NCI-H1694 treated with DMSO at 0.1 percent for 48 hours (cell line): ENCODE measurements at places on chromosomes 12 and 14.

DNA sequence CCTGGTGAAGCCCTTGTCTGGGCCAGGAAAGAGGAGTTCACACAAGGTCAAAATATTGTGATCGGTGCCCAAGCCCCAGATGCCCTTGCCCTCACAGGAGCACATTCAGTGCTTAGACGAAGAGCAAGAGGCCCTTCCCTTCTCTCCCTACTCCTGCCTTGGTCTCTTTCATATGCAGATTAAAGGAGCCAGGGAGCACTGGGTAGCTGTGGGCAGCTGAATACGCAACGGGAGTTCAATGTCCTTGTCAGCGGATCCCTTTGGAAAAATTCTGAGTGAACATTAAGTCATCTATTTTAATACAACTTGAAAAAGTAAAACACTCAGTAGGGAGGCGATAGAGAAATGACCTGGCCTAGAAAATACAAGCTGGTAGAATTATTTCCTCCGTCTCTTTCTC is 1489.4 kb downstream of the AACS start:
- DNase-seq = no peak

DNA sequence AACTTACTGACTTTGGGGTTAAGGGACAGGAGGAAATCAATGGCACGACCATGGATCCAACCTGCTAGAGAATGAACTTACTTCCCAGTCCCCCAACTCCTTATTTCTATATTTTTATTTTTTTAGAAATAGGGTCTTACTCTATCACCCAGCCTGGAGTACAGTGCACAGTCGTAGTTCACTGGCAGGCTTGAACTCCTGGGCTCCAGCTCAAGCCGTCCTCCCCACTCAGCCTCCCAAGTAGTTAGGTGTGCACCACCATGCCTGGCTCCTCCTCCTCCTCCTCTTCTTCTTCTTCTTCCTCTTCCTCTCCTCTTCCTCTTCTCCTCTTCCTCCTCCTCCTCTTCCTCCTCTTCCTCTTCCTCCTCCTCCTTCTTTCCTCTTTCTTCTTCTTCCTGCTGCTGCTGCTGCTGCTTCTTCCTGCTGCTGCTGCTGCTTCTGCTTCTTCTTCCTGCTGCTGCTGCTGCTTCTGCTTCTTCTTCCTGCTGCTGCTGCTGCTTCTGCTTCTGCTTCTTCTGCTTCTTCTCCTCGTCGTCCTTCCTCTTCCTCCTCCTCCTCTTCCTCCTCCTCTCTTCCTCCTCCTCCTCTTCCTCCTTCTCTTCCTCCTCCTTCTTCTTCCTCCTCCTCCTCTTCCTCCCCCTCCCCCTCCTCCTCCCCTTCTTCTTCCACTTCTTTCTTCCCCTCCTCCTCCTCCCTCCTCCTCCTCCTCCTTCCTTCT is 390.1 kb upstream of the RGS6 start:
- DNase-seq = no peak

- peak; percentile 84 for DNase-seq
Measured at GRCh38 chr12:124660851-124661250, 93.4 kb upstream of the NCOR2 start.

DNA sequence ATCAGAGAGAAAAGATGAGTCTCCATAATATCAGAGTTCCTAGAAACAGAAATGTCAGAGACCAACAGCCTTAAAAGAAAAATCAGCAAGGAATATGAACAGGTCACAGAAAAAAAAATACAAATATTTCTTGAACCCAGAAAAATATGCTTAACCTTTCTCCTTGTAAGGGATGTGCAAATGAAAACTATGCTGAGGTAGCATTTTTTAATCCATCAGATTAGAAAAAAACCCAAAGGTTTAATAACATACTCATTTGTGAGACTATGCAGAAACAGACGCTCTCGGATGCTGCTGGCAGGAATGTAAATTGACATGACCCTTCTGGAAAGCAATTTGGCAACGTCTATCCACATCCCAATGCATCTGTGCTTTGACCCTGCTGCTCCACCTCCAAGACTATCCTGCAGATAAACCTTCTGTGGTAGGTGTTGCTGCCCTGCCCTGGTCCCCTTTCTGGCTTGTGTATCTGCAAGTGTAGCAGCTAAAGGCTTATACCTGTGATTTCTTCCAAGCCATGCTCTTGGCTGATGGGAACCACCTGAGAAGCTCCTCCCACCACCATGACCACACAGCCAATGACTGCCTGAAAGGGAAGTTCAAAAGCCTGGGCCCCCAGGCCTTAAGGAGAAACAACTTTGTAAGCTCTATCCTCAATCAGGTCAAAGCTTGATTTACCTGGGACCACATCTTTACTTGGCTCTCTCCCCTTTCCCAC is 49.4 kb downstream of the LTBP2 start:
- DNase-seq = peak; percentile 81

DNA sequence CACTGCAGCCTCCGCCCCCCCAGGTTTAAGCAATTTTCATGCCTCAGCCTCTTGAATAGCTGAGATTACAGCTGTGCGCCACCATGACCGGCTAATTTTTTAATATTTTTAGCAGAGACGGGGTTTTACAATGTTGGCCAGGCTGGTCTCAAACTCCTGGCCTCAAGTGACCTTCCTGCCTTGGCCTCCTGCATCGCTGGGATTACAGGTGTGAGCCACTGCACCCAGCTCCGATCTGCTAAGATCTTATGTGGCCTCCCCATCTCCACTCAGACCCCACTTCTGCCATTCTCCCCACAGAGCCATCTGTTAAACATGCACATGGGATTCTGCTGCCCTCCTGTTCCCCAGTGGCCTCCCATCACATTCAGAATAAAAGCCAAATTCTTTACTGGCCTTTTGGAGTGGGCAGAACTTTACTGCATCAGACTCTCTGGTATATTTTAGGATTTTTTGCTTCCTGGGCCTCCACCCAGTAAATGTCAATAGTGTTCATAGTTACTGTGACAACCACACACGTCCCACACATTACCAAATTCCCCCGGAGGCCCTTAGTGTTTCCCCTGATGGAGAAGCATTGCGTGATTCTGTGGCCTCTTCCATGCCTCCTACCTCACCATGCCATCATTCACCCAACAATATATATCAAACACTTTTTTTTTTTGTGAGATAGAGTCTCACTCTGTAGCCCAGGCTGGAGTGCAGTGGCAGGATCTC is 96.3 kb downstream of the PTPN11 start:
- DNase-seq = no peak

GRCh38 chr14:86299994-86300393 is 770.0 kb downstream of the FLRT2 start:
- no peak for DNase-seq

- DNase-seq = no peak
Measured at GRCh38 chr12:89181271-89181920, 170.9 kb downstream of the DUSP6 start.

DNA sequence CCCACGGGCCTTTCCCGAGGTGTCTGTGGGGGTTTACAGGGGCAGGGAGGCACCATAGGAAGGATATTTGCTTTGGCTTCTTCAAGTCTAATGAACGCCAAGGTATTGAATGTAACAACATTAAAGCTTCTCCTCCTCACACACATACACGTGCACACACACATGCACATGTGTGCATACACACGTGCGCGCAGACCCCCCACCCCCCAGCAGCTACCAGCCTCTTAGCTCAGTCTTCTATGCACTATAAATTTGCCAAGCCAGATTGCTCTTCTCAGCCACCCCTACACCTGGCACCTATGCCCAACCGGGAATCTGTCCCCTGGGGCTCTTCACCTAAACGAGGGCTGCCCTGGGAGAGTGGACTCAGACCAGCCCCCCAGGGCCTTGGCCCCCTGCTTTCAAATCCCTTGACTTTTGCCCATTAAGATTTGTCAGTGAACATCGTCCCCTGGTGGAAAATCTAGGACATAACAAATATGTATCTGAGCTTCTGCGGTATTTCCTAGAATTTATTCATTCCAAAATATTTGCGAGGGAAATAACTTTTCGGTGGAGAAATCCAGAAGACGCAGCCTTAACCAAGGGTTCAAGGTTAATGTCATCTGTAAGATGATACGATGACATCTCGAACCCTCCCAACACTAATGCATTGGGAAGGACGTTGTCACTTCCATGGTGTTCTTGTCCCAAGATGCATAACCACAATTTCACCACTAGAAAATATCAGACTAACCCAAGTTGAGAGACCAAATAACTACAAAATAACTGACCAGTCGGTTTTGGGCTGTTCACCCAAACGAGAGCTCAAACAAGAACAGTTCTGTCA is 330.4 kb downstream of the MED13L start:
- no peak for DNase-seq

GRCh38 chr14:96863327-96863985 is 66.3 kb downstream of the VRK1 start:
- DNase-seq = no peak

DNA sequence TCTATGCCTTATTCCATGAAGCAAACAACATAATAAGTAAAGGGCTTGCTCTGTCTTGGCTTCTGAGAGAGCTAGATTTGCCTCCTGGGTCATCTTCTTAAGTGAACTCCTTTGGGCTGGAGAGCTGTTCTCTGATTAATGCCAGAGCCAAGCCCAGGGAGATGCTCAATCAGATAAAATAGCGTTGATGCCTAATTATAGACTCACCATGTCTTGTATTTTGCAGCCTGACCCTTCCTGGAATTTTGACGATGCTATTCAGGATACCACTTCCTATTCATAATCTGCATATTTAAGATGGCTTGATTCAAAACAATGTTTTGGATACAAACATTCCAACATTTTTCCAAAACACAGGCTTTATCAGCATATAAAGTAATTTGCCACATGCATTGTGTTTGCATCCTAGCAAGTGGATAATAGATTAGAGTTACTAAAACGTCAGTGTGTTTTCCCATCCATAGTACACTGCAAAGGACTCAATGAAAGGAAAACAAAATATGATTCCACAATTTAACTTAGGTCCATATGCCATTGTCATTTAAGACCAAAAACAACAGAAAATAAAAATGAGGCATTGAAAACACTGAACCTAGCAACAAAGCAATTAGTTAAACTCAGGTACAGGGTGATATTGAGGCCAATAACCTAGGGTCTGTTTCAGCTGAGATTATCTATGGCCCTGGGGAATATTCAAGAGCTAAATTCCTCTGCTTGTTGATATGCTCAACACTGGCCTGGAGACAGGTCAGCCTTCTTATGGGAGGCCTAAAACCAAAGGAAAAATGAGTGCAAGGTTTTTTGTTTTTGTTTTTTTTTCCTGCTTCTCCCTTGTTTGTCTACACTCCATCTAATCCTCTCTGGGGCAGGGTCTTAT is 184.2 kb upstream of the FOXN3 start:
- no peak for DNase-seq

DNA sequence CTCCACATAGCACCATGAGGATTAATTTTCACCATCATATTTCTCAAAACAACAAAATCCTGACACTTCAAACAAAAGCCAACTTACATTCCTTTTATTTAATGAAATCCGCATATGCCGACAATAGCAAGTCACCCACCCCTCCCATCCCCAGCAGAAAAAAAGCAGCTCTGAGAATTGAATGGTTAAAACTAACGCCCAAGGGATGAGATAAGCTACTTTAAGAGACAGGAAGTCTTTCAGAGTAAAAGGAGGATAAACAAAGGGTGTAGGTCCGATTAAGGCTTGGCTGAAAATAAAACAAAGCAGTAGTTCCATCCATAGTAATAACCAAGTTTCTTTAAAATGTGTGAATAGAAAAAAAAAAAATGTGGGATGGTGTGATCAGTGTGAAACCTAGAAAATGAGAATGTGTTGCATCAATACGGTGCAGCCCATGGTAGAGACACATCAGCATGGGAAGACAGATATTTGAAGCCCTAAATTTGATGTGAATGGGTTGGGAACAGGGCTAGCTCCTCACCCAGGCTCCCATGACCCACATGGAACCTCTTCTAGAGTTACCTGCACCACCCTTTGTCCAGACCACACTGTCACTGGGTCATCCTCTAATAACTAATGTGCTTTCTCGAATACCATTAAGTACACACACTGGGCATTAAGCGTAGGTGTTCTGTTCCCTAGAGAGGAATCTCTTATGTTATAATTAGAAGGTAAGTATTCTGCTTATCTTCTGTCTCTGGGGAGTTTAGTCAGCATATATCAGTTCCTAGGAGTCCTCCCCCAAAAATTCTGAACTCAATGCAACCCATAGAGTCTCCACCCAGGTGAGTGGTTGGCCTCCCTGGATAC is 31.7 kb downstream of the RTRAF start:
- DNase-seq = no peak

DNA sequence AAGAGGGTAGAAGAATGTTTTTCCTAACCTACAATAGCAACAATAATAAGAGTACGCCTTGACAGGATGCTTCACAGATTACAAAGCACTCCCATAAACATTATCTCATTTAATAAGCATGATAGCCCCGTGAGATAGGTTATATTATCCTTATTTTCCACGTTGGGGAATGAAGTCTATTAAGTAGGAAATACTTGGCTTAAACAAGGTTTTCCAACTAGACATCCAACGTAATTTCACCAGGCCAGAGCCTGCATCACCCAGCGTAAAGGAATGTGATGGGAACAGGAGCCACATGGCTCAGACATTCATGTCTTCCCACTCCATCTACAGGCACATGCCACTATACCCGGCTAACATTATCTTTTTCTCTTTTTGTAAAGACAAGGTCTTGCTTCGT is 223.4 kb upstream of the AMIGO2 start:
- DNase-seq = no peak

DNA sequence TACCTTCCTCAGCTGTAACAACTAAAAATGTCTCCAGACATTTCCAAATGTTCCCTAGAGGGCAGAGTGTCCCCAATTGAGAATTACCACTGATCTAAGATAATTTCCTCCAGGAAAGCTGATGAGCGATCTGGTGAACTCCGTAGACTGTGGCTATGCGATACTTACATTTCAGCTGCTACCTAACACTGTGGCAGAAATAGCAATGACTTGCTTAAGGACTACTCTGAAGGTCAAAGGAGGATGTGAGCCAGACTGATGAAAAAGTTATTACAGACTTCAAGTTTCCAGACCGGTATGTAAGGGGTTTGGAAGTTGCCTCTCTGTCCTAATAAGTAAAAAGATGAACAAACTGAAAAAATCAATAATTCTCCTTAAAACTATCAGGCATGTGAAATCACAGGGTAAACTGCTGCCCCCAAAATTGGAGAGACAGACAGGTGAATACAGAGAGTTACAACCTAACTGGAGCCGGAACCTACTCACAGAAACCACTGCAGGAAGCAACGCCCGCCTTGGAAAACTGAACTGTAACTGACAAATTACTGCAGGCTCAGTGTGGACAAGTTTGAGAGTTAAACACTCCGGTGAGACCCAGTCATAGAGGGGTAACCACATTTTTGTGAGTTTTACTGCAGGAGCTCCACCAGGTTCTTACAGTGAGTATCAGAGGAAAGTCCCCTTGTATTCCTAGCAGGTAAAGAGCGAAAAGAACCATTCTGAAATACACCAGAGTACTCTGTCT is 60.0 kb upstream of the PARP11 start:
- DNase-seq = no peak

DNA sequence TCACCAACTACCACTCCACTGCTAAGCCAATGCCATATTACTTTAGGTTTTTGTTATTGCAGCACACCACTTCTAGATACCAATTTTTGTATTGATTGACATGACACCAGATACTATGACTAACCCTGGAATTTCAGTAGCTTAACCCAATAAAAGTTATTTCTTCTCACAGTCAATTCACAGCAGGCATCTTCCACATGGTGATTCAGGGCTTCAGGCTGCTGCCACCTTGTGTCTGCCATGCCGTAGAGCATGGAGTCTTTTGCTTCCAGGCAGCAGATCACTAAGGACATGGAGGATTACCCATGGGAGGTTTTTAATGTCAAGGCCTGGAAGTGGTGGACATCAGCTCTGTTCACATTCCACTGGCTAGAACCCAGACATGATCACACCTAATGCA is 56.4 kb upstream of the LTA4H start:
- no peak for DNase-seq
